ENCODE measurements at places on chromosomes 3 and 15.
A peak's percentile ranks its signal among the peaks of the same experiment; 100 is the strongest.

- no peak for DNase-seq
Observed at GRCh38 chr15:49083401-49084284, 37.4 kb upstream of the SECISBP2L start.

DNA sequence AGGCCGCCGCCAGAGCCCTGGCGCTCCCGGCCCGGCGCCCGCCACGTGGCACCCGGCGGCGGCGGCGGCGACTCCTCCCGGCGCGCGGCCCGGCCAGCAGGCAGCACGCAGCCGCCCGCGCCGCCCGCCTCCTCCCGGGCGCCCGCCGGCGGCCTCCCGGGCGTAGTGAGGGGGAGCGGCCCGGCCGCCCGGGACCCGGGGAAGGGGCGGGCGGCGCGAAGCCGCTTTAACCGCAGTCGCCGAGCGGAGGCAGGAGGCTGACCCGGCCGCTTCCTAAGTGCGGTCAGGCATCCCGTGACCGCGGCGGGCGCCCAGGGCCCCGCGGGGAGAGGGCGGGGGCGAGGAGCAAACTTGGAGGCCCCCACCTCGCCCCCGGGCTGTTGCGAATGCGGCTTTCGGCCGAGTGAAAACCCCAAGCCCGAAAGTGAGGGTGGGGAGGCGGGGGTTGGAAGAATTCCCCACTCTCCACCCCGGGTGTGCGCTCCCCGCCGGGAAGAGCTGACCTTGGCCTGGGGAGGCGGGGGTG, 1.7 kb upstream of the HES1 start:
- peak; percentile 75 for DNase-seq

DNA sequence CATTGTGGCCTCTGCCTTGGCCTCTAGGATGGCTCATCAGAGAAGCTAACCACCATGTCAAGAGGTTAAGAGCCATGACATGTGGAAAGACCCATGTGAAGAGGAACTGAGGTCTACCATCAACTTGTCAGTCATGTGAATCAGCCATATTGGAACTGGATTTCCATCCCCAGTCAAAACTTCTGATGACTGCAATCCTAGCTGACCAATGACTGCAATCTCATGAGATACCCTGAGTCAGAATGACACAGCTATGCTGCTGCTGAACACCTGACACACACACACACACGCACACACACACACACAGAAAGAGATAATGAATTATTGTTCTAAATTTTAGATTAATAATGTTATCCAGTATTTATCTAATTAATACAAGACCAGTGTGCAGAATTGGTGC, 337.5 kb upstream of the LMCD1 start:
- no peak for DNase-seq

- no peak for DNase-seq
Observed at GRCh38 chr3:89441141-89441540, 333.7 kb downstream of the EPHA3 start.

- no peak for DNase-seq
Observed at GRCh38 chr3:172808969-172809546, 58.5 kb downstream of the ECT2 start.

DNA sequence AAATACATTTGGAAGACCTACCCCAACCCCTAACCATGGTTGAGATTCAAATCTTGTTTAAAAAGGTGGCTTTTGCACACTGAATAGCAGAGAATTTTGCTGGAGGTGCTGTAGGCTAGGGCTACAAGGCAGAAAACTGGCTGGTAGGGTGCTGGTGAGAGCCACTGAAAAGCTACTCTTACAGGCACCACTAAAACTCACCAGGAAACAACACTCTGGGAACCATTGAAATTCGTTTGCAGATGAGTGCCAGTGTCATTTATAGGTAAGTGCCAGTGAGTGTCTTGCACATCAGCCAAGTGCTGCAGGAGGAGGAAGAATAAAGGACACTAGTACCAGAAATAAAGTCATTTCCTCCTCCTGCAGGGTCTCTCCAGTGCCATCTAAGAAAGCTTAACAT, 610.2 kb downstream of the ZNF385D start:
- no peak for DNase-seq

- DNase-seq, result no peak
Observed at GRCh38 chr15:68158046-68158628, 47.0 kb downstream of the CALML4 start.

DNA sequence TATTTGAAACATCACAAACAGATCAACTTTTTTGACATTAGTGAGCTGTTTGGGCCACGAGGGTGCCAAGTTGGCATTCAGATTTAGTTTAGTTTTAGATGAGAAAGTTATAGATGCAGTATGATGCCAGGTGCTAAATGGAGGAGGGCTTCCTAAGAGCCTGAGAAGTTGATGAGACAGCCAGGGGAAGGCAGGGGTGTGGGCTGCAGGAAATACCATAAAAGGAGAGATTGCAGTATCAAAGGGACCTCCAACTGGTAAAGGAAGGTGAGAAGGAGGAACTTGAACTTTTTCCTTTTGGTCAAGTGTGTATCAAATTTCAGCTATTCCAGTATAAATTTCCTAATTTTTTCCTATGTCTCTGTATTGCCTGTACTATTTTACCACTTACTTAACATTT, 2.0 kb upstream of the TNIK start:
- DNase-seq, result no peak

DNA sequence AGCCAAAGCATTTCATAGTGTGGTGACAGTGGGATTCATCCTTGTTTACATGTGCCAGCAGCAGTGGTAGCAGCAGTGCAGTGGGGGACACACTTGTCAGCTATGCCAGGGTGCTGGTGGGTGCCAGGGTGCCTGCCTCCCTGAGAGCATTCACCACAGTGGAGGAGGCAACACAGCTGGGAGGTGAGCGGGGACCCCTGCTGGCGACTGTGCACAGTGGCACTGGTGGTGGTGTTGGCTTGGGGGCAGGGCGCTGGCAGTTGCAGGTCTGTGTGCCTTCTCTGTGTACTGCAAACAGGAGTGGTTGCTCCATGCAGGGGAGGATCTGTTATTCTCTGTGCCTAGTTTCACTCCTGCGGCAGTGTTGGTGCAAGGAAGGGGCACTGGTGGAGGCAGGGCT, 41.2 kb downstream of the CEP63 start:
- DNase-seq, result no peak

DNA sequence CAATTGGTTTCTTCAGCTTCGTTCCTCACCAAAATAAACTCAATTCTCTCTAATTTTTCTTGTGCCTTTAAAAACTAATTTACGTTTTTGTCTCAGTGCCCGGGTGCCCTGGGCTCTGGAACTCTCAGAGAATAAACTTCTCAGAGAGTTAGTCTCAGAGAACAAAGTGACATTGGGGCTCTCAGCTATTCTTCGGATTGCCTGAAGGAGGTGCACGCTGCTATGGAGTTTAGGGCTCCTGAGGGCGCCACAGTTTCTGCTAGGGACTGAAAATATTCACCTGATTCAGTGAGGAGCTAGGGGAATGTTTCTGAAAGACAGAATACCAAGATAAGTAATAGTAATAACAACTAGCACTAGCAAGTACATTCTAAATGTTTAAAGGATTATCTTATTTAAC, 22.7 kb downstream of the ZIC4 start:
- no peak for DNase-seq

- DNase-seq, result no peak
Observed at GRCh38 chr15:66780172-66780972, 78.3 kb downstream of the SMAD6 start.

GRCh38 chr3:126107203-126107939, 23.4 kb upstream of the SLC41A3 start:
- no peak for DNase-seq

DNA sequence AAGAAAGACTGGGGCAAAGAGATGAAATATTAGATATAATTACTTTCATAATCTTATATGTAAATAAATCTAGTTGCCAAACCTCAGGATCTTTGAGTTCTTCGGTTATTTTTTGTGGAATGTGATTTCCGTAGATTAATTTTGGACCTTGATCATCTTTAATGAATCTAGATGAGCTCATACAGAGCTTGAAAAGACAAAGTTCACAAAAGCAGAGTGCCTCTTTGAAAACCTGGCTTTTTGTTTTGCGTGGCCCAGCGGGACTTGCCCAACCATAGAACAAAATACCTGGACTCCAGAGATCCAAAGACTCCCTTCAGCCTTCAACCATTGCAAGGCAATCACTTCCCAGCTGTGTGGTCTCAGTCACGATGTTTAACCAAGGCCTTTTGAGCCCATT, 54.8 kb upstream of the CHST2 start:
- DNase-seq, result no peak

DNA sequence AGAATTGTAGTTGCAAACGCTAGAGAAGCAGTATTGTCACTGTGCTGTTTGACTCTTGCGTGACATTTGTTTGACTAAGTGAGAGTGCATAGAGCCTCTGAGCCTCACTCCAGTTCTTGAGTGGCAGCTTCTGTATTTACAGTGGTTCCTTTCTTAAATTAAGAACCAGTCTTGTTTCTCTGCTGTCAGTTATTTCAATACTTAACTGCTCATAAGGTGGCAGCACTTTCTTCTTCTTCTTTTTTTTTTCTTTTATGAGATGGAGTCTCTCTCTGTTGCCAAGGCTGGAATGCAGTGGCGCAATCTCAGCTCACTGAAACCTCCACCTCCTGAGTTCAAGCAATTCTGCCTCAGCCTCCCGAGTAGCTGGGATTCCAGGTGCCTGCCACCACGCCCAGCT, 372.1 kb downstream of the LPP start:
- no peak for DNase-seq

- DNase-seq, result no peak
Observed at GRCh38 chr15:87757084-87757483, 499.5 kb downstream of the NTRK3 start.

DNA sequence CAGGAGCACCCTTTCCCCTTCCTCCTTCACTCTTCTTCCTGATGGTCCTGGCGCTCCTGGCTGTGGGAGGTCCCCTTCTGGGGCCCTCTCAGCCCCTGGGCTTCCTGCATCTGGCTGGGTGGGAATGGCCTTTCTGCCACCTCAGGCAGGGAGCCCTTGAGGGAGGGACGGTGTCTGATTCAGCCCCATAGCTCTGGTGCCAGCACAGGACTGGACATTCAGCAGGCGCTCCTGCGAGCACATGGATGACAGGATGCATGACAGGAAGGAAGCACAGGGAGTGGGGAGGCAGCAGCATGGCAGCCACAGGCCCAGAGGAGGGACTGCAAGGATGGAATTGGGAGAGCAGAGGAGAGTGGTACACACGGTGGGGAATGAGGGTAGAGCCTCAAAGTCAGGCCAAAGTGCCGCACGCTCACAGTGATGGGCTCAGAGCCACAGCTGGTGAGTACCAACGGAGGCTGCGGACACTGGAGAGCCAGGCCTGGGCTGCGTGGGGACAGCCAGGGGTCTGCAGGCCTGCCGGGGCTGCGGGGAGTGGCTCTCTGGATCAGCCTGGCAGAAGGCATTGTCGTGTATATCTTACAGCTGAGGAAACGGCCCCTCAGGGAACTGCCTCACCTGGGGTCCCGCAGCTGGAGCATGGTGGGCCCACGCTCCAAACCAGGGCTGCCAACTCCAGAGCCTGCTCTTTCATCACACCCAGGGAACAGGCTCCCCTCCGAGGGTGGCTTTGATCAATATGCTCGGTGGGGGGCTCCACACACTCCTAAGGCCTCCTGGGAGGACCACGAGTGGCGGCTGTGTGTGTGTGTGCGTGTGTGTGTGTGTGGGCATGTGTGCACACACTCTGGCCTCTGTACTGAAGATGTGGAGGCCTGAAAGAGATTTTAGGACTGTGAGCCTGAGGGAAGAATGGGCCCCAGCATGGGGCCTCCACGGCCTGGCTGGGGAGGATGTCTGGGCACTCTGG, 51.4 kb upstream of the CTSH start:
- no peak for DNase-seq

- no peak for DNase-seq
Observed at GRCh38 chr3:166860217-166860616, 519.9 kb downstream of the ZBBX start.

DNA sequence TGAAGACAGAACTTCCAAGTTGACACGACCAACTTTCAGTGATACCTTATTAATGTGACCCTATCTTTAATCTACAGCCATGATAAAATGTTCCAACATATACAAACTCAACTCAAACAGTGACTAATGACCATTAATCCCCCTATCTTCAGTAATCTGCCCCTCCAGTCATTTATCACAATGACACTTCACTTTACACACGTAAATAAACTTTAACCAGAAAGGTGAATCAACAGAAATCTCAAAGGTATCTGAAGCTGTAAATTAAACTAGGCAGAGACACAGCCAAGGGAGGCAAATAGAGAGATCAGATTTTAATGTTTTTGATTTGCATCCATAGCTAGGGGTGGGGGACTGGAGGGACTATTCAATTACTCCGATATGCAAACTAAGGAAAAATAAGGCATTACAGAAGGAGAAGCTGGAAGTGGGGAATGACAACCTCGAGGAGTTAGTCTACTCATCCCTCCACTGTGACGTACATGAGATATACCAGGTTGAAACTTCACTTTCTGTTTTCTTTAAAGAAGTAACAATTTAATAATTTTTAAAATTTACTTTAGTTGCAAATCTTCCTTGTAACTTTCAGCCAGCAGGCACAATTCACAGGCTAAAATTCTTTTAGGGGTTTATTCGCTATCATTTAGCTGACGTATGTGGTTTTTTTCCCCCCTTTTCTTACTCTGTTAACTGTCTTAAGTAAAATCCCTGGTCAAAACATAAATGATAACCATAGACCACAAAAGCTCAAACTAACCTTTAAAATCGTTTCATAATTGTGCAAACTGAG, 751.0 kb downstream of the ROBO1 start:
- no peak for DNase-seq

DNA sequence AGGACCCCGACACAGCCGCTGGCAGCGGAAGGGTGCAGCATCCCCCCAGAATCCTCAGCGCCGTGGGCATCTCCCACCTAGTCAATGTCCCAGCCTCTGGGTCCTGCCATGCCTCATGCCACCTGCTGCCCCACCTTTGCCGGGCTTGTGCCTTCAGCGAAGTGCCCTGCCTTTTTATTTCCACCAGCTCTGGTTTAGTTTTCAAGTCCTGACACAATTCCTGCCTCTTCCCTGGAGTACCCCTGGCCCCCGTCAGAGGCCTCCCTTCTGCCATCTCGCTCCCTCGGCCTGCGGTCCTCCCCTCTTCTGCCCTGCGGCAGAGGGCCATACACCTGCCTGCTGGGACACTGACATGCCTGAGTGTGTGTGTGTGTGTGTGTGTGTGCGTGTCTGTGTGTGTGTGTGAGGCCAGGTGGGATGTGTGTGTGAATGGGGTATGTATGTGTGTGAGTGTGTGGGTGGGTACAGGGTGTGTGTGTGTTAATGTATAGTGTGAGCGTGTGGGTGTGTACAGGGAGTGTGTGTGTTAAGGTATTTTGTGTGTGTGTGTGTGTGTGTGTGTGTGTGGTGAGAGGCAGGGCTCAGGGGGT, 129.9 kb downstream of the SMAD6 start:
- no peak for DNase-seq

GRCh38 chr3:132283440-132283839, 33.8 kb upstream of the ACP3 start:
- no peak for DNase-seq

- DNase-seq, result no peak
Observed at GRCh38 chr15:81783586-81783985, 262.2 kb downstream of the MEX3B start.

- no peak for DNase-seq
Observed at GRCh38 chr3:71328926-71329325, 254.6 kb downstream of the FOXP1 start.

- no peak for DNase-seq
Observed at GRCh38 chr15:63672369-63672768, 75.2 kb downstream of the FBXL22 start.

- no peak for DNase-seq
Observed at GRCh38 chr3:155394240-155394639, 100.8 kb upstream of the STRIT1 start.

GRCh38 chr3:8112587-8112986, 389.0 kb upstream of the LMCD1 start:
- no peak for DNase-seq

GRCh38 chr3:46021516-46021915, 5.8 kb downstream of the XCR1 start:
- no peak for DNase-seq

- no peak for DNase-seq
Observed at GRCh38 chr3:135034291-135034768, 239.3 kb downstream of the EPHB1 start.
